Large intestine (tissue), 12 donors: ENCODE measurements at places on chromosomes 2 and 18.

DNA sequence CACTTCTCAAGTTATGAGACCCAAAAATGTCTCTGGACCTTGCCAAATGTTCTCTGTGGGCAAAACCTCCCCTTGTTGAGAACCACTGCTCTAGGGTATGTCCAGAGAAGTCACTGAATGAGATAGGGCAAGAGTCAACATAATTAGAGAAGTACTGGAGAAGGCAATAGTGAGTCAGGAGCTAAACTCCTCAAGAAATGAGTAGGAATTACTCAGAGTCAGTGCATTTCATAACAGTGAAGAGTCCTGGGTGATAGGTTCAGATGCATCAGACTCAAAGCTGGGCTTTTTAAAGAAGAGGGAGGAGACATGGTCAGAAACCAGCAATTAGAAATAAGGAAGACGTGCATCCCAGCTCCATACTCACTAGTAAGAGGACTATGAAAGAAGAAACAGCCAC lies 38.6 kb upstream of the IHH start:
- DNase-seq = no peak

GRCh38 chr18:26479065-26479680 lies 69.2 kb downstream of the KCTD1 start:
- no peak for DNase-seq

- DNase-seq = no peak
These were observed 19.6 kb upstream of the GULP1 start for GRCh38 chr2:188272121-188272520.

GRCh38 chr2:220695397-220696279 lies 876.5 kb downstream of the EPHA4 start:
- no peak for DNase-seq

DNA sequence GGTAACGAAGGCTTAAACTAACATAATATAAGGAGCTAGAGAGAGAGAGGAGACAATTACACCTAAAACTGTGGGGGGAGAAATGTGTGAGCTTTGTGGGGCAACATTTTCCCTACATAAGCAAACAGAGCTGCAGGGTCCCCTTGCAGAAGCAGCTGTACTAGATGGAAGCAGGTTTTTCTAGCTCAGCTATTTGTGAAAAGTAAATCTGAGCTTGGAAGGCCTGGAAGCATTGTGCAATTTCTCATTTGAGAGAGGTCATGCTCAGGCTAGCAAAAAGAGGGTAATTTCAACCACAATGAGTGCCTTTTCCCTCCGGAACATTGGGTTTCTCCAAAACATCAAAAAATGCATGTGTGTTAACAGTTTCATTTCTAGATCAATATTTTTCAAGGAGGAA lies 130.0 kb downstream of the ARL4C start:
- no peak for DNase-seq
